ENCODE measurements at places on chromosomes 3 and 15.

DNA sequence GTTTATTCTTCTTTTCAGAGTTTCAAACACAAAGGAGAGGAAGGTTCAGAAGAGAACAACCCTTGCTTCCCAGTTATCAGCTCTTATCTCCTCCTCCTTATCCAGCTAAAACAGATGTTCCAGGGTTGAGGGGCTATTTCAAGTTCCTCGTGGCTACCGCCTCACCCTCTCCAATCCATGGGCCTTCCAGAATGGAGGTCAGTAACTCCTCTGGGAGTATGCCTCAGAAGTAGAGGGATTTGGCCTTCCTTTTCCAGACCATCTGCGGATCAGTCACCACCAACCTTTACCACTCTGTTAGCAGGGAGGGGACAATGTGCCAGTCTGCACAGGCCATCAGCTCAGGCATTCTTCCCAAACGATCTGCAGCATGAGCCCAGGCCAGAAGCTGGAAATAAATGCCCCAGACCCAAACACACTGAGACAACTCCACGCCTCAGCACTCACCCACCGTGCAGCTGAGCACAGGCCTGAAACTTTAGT is 14.8 kb downstream of the HTR3C start:
- DNase-seq = no peak

- no peak for DNase-seq
These were observed at the start of gene RHOV for GRCh38 chr15:40873694-40874561. Gene RHOV (minus strand): TSS chr15:40874234. CDS start chr15:40874139, 95 bp downstream.

- no peak for DNase-seq
These were observed 248.1 kb downstream of the KLF13 start for GRCh38 chr15:31574766-31575165.

GRCh38 chr3:56787784-56788256 is 13.9 kb downstream of the ARHGEF3 start:
- no peak for DNase-seq

GRCh38 chr3:128352326-128352725 is 114.4 kb downstream of the DNAJB8 start:
- no peak for DNase-seq

GRCh38 chr3:64827431-64827830 is 139.6 kb upstream of the ADAMTS9 start:
- DNase-seq = no peak

GRCh38 chr3:73148682-73149081 is 87.2 kb downstream of the EBLN2 start:
- DNase-seq = no peak

DNA sequence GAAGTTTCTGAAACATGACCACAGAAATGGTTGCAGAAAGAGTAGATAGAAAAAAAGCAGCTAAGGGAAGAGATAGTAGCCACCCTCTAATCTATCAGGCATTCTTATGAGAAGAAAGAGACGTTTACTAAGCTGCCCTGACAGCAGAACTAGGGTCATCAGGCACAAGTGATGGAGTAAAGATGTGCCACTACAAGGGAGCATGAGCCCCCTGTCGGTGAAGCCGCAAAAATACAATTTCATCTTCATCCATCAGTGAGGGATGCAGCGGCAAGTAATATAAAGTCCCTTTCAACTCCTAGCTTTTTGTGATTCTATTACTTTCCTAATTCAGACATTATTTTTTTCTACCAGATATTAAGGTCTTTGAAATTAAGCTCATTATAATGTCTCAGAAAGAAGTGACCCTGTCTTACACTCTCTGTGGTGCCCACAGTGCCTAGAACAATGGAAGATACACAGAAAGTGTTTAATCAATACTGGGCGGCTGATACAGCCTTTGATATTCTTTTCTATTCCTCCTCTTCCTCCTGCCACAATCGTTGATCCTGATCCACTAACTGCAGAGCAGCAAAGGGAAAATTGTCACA is 651.6 kb downstream of the NTRK3 start:
- no peak for DNase-seq

DNA sequence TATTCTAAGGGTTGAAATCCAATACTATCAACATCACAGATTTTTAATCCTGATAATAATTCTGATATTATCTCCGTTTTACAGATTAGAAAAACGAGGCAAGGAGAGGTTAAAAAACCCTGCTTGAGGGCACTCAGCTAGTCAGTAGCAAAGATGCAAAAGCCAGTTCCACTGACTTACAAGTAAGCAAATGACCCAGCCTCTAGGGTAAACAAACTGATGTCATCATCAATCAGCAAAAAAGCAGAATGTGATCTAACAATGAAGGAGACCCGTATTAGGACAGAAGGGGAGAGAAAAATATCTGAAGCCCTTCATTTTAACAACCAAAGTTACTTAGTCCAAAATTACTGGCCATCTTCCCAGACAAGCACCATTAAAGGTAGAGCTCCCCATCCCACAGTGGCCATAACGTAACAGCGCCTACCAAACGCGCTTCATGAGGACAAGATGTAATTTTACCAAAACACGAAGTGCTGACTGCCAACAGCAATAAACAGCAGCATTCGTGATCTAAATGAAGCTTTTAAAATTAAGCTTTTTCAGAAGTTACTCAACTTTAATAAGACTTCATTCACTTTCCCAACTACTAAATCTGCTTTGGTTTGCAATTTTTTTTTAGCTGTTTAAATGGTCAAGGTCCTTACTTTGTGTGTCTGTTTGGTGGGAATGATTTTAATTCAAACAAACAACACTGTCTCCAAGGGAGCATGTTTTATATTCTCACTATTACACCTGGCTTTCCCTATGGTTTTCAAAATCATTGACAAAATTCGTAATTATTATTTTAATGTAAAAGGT is 176.6 kb downstream of the OSBPL10 start:
- no peak for DNase-seq

DNA sequence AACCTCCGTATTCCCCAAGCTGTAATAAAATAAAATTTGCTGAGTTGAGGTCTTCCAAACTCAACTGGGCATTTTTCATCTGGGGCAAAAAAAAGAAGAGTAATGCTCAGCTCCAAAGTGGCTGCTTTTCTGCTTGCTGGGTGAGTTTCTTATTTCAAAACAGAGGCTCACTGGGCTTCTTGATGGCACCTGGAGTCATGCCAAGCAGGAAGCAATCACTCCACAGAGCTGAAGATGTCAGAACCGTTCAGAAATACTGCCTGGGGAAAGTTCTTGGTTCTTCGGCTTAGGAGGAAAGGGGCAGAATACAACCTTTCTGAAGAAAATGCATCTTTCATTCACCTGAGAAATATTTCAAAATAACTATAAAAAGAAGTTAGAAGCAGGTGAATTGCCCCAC is 4.1 kb downstream of the CCR9 start:
- no peak for DNase-seq

Measured in esophagus squamous epithelium (tissue), 5 donors.